Stimulated activated CD8-positive, alpha-beta memory T cell treated with anti-CD3 and anti-CD28 coated beads, Interleukin-7, amount 100 ng/mL, for 1 hour (primary cell): ENCODE measurements at places on chromosomes 3 and 15.

DNA sequence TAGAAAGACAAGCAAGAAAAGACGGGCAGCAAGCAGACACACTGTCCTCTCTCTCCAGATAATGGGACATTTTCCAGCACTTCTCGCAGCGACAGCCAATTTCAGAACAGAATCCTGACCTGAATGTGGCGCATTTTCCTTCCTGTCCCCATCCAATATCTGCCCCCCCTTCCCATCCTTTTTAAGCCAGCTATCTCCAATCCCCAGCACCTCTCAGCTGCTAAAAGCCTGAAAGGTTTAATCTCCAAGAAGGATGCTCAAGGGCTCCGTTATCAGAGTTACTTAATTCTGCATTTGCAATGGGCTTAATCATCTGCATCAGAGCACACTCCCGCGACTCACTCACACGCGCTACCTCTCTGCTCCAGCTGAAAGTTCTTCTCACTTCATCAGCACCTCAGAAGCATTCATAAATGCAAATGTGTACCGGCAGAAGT lies 50.5 kb downstream of the SRGAP3 start:
- no peak for DNase-seq

DNA sequence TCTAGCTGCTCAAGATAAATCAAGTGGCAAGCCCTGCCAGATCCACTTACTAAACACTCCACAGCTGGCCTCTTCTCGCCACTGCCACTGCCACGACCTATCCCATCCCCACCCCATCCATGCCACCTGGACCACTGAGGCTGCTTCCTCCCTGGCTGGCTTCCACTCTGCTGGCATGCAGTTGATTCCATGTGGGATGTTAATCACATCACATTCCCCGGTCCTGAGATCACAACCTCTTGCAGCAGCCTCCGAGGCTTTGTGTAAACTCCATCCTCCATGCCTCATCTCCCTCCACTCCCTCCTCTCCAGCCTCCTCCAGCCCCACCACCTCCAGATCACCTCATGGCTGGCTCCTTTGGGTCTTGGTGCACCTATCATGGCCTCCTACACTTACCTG lies 7.7 kb downstream of the NCKIPSD start:
- no peak for DNase-seq

GRCh38 chr3:31039145-31039544 lies 144.7 kb upstream of the GADL1 start:
- DNase-seq, result no peak

GRCh38 chr3:76429581-76430177 lies 610.2 kb upstream of the ROBO2 start:
- DNase-seq, result no peak

DNA sequence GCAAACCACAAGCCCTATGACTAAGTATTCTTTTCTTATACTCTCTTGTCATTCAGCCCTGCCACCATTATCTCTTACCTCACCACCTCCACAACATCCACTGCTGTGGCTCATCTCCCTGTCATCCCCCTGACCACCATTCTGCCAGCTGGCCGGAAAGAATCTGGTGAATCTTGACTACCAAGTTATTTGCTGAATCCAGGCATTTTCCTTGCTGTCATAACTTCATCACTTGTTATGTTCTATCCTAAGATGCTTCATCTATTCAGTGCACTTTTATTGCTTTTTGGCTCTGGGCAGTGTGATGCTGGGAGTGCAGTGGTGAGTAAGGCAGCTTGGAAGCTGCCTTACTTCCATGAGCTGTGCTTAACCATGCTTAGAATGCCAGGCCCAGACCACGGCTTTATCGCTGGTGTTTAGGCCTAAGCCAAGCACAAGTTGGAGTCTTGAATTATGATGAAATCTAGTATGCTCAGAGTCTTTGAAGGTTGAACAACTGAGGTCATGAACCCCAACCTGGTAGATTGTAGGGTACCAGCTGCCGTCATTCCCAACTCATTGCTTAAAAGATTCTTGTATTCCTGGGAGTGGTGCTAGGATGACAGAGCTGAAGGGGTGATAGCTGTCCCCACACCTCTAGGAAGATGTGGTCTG lies 27.0 kb upstream of the APH1B start:
- DNase-seq, result no peak

DNA sequence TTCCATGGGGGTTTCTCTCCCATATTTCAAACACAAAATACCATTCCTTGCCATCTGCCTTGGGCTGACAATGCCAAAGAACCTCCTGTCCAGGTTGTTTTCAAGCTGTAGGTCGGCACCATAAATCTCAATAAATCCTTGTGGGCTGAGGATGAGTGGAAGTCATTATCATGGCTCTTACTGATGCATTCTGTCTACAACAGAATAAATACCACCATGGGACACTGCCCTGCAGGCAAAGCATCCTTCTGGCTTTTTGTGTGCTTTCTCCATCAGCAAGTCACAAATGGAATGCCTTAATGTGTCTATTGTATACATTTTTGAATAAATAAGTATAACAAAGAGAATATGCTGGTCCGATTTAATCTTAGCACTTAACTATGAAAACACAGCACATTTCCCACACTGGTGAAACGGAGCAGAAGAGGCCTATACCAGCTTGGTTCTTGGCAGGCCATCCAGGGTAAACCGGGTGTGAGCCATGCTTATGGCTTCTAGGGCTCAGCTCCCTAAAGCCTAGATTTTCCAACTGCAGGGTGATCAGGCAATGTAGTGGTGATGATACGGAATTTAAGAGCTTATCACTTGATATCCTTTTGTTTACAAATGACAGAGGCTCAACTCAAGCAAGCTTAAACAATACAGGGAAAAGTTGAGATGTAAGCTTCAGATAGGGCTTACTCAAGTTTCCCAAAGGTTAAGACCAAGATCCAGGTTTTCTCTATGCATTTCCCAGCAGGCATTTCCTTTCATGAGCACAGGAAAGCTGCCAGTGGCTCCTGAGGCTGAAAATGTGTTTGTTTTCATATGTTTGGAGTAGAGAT lies 133.2 kb upstream of the LRTM1 start:
- no peak for DNase-seq

DNA sequence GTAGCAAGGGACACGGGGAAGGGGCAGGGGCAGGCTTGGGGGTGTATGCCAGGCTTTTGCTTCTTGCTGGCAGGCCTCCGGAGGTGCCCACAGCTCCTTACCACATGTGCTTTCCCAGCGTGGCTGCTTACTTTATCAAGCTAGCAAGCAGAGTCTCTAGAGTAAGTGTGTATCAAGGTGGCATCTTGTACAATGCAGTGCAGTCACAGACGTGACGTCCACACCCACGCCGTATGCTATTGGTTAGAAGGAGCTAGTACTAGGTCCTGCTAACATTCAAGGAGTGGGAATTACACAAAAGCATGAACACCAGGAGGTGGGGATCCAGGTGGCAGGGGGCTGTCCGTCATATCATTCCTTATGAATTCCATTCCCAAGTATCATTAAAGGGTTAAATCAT lies 15.3 kb upstream of the AGBL1 start:
- DNase-seq, result no peak

DNA sequence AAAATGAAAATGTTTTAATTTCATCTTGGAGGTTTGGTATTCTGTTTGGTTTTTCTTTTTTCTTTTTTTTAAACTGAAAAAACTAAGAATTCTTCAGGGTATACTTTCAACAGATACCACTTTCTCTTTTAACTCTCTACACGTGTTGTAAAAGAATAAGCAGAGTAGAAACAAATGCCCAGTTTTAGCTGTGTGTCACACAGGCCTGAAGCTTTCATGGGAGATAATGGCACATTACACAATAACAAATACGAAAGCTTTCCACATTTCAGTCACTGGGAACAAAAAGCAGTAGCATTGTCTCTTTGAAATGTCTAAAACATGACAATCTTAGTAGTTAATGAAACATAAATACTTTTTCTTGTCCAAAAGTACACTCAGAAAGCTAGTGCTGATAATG lies 818.5 kb downstream of the TBL1XR1 start:
- no peak for DNase-seq

DNA sequence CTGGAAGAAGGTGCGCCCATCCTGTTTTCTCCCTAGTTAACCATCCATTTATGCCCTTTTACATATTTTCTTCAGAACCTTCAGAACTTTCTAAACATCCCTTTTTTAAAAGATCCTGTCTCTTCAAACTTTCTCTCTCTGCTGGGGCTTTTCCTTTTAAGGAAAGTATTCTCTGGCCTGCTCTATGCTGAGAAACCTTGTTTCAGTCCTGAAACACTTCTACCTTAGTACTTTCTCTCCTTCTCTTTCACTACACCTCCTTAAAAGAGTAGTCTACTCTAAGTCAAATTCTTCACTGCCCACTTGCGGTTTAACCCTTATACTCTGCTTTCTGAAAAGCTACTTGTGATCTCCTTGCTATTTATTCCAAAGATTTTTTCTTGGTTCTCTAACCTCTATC lies 65.6 kb upstream of the SLC12A8 start:
- DNase-seq, result no peak

DNA sequence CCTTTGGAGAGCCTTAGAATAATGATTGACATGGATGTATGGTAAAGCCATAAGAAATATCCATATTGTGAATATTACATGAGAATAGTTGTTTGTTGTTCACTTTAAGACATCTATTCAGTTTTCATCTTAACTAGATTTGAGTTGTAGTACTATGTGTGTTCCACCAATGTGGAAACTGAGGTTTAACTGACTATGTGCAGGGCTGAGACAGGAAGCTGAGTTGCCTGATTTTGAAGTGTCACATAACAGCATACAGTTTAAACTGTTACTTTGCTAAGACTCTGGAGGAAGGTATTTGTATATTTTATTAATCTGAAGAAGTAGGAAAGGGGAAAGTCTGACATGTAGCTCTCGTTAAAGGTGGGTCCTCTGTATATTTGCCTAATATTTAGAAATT lies 2.1 kb downstream of the ECT2 start:
- DNase-seq, result no peak

GRCh38 chr3:71724584-71725270 lies 475 bp downstream of the EIF4E3 start:
- no peak for DNase-seq

DNA sequence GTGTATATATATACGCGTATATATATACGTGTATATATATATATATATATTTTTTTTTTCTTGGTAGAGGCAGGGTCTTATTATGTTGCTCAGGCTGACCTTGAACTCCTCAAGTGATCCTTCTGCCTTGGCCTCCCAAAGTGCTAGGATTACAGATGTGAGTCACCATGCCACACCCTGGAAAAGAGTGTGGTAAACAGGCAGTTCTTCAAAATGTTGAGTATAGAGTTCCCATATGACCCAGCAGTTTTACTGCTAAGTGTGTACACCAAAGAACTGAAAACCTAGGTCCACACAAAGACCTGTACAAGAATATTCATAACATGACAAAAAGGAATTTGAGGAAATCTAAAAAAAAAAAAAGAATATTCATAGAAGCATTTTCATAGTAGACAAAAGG lies 71.8 kb upstream of the GCNT3 start:
- no peak for DNase-seq

GRCh38 chr3:109631897-109632296 lies 294.6 kb upstream of the DPPA4 start:
- DNase-seq, result no peak

- no peak for DNase-seq
Measured at GRCh38 chr3:45628746-45629145, 34.2 kb downstream of the LIMD1 start.

DNA sequence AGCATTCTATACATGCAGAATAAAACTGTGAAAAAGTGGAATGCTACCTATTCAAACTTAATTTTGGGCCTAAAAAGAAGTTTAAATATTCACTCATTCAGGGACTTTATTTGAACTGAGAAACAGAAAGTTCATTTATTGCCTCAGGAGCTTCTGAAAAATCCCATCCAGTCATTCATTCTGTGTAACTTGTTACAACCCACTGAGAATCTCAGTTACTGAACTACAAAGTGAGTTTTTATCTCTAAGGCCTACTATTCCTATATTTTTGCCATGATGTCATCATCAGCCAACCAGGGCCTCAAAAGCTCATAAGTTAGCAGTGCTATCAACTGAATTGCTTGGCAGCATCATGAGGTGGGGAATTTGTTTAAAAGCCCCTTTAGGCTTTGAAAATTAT lies 98.0 kb upstream of the BOC start:
- DNase-seq, result no peak

- DNase-seq, result no peak
Measured at GRCh38 chr3:27454914-27455313, 29.3 kb downstream of the SLC4A7 start.

DNA sequence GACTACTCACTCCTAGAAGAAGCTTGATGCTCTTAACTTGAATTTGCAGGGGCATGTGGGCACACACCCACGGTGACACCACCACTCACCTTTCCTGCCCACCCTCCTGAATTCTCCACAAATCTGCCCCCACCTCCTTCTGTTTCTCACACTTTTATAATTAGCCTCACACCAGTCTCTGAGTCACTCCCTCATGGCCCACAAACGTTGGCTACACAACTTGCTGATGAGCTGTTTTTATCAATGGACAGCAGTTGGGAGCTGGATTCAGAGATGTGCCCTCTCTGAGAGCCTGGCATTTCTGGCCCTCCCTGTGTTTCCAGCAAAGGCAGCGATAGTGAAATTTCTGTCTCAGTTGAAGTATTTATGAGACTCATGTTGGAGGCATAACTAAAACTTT lies 1.3 kb downstream of the COLQ start:
- DNase-seq, result no peak

- DNase-seq, result no peak
Measured at GRCh38 chr3:191030929-191031328, 168.1 kb upstream of the OSTN start.

- no peak for DNase-seq
Measured at GRCh38 chr3:198113206-198114053, 153.4 kb downstream of the LMLN start.

DNA sequence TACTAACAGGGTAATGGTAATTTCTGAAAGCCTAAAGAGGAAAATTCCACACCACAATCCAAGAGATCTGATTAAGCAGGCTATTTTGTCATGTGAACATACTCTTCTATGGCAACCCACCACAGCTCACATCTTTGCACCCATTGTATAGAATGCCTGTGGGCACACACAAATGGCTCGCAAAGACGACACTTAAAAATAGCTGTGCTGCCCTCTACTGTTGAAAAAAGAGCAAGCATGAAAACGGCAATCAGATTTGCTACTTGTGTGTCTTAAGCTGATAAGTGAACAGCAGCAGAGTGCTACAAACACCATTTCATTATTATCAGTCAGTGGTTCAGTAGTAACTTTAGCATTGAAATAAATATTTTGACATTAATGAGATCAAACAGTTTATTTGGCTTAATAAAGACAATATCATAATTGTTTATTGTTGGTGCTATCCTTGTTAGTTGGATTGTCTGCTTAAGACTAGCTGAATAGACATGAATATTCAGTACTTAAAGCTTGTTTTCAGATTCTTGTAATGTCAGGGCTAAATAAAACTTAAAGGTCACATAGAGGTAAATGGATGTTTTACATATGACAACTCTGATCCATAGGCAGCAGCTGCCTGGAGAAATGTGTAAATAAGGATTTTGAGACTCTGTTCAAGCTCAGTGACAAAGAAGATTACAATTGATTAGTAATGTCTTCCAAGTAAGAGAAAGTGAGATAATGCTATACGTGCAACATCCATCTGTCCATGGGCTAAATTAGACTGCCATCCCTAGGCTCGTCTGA lies 199.1 kb downstream of the LRRN1 start:
- no peak for DNase-seq
